Caco-2 (cell line): ENCODE measurements at places on chromosomes 2 and 18.

DNA sequence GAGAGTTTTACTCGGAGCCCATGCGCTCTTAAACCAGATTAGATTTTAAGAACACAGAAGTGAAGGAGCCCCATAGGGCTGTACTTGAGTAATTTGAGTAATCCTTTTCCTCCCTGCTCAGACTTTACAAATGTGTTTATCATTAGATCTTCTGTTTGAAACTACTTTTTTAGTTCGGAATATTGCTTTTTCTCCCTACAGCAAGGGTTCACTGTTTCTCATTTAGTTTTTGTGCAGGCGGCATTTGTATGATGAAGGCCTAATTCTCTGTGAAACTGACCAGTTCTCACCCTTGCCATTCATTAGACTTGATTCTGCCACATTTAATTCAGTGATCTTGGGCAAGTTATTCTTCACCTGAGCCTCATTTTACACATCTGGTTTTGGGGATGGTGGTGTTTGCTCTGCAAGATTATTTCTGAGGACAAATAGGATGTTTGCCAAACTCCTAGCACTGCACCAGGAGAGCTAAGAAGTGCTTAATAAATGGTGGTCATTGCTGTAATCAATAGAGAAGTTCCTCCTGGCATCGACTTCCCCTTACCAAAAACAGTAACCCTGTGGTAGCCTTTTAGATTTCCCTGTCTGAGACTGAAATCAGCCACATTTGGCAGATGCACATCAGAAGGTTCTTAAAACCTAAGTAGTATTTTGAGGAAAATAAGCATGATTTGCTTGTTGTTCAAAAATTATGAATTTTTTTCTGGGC, 2.2 kb downstream of the B3GNT2 start:
- DNase-seq = no peak

DNA sequence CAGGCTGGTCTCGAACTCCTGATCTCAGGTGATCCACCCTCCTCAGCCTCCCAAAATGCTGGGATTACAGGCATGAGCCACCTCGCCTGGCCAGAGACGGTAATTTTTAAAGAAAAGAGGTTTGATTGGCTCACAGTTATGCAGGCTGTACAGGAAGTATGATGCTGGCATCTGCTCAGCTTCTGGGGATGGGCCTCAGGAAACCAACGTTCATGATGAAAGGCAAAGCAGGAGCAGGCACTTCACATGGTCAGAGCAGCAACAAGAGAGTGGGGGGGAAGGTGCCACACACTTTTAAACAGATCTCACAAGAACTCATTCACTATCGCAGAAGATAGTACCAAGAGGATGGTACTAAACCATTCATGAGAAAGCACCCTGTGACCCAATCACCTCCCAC, 38.0 kb upstream of the GPD2 start:
- DNase-seq = no peak

DNA sequence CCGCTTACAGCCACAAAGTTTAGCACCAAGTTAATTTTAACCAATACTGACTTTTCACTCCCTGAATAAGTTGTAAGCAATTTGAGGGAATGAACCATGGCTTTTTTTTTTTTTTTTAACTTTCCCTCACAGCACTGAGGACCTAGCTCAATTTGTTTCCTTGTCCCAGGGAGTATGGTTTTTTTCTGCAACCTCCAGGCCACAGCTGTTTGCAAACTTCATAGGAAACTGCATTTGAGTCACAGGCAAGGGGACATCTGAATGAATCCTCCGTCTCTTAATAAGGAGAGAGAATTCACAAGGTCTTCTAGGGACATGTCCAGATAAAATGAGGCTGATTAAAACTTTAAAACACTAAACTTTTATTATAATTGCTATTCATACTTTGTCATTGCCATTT, 181.5 kb downstream of the GFPT1 start:
- no peak for DNase-seq

DNA sequence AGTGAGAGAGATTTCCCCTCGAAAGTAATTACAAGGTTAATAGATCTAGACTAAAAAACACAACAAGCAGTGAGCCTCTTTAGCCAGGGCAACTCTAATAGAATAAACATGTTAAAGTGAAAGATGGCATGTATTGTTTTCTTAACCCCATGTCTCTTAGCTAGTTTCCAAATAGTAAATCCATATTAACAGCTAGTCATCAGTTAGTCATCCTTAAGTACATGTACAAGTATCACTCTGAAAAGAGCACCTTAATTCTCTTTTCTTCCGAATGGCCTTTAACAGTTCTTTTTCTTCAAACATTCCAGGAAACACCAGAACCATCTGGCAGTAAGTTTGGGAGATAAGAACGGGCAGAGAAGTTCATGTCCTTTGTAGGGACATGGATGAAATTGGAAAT, 1480.0 kb downstream of the LRP1B start:
- DNase-seq = no peak

GRCh38 chr2:73601780-73602179, 40.4 kb downstream of the NAT8 start:
- DNase-seq = no peak

DNA sequence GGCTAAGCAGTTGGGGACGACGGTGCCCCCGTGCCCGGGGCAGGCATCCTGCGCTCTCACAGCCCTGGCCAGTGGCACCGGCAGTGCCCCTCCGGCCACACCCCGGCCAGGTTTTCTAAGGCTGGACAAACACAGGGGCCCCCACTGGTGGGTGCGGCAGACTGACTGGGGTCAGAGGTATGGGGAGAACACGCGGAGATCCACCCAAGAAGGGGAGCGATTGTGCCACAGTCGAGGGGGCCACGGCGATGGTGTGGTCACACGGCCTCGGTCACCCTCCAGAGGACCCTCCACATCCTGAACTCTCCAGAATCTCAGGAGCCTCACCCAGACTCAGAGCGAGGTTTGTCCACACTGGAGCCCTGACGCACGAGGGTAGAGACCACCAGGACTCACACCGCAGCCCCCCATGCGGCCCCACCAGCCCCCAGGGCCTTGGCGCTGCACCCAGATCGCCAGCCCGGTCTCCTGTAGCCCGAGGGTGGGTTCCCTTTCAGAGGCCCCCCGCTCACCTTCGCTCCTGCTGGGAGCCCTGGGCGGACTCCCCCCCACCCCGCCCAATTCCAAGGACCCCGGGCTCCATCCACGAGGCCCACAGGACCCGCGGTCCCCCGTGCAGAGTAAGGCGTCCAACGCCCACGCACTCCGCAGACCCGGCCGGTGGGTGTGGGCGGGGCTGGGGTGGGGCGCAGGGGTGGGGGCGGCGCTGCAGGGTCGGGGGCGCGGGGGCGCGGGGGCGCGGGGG, 15.2 kb downstream of the PDCD1 start:
- no peak for DNase-seq

GRCh38 chr2:187580462-187581124, 26.4 kb upstream of the TFPI start:
- no peak for DNase-seq

DNA sequence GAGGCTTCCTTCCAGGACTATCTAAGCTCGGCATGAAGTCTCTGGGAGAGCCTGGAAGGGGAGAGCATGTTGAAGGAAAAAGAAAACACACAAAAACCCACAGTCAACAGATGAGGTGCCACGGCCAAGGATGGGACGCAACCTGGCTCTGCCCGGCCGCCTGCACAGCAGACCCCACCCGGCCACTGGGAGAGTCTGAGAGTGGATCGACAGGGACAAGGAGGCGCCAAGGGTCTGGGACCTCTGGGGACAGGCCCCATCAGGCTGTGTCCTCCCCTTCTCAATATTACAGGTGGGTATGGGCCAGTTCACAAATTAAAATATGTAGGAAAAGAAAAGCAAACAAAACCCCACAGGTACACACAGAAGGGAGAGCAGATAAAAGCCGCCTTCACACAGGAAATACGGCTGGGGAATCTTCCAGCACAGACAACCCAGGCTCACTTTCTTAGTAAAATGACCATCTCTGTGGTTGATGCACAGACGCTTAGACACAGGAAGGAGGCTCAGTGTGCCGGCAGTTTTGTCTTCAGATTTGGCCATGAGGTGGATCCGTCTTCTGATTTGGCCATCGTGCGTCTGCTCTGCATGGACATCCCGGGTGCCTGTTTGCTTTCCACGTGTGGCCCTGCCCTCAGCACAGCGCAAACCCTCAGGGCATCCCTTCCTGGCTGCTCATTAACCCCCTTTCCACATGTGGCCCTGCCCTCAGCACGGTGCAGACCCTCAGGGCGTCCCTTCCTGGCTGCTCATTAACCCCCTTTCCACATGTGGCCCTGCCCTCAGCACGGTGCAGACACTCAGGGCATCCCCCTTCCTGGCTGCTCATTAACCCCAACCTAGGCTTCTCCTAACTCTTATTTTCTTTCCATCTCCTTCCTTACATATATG, 138.4 kb downstream of the EIPR1 start:
- DNase-seq = no peak

DNA sequence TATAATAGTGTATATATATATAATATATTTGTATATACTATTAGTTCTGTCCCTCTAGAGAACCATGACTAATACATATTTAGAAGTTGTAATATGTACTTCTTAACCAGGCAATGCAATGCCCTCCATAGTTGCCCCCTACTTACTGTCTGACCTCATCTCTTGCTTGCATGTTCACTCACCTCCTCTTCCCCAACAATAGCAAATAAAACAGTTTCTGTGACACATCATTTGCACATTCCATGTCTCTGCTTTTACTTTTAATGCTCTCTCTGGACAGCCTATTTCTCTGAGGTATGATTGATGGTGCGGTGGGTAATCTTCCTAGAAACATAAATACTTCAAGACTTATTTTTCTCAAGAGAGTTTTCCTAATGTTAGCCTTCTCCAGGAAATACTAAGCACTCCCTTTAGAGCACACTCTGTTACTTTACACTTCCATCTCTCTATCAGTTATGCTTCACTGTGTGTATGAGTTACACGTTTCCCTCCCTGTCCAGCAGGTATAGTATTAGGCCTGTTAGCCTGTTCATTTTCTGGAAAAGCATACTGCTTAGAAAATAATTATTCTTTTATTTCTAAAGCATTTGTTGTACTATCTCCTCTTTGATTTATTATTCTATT, 295.6 kb upstream of the LRATD1 start:
- DNase-seq = no peak

GRCh38 chr18:7604361-7604760, 37.2 kb downstream of the PTPRM start:
- DNase-seq = no peak

GRCh38 chr2:7895289-7895688, 786.6 kb upstream of the ID2 start:
- no peak for DNase-seq

GRCh38 chr2:226154610-226155009, 645.0 kb downstream of the IRS1 start:
- no peak for DNase-seq

DNA sequence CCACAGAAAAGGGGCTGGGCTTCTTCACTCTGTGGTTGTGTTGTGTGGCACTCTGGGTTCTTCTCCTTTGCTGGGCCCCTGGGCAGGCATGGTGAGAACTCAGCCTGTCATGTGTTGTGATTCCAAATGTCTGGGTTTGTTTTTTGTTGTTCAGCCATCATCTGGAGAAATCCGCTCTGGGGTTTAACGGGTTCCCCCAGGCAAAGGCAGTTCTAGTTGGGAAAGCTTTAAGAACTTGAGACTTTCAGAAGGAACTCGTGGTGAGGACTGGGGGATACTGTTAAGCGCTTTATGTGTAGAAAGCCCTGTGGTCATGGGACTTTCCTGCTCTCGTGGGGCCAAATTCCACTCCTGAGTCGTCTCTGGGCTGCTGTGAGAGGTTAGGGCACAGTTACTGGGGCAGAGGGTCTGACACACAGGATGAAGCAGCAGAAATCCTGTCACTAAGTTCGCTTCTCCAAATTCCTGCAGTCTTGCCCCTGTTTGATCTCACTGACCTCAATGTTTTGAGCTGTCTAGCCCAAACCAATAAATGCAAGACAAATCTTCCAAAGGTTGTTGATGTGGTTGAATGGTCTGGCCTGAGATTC, 87.7 kb downstream of the RAPGEF4 start:
- no peak for DNase-seq
